ENCODE measurements at places on chromosomes 3 and 15. TPM values are rescaled to one million over a fixed set of nuclear protein-coding genes. Genes with fewer than 3 reads are reported as not detected.

Gene PLSCR2
- not detected for total RNA-seq

Gene SCAANT1
- total RNA-seq, result not detected

Gene ADCY5
- 2.2 TPM for total RNA-seq

Gene MNS1
- total RNA-seq, result 9.6 TPM

- no peak for DNase-seq
- peaks cover 6% of the 10 kb centered on the region for H3K36me3 ChIP-seq
- H3K4me3 ChIP-seq, result no peak overlapping the region
- H3K27me3 ChIP-seq, result no peaks in the 10 kb centered on the region
Observed at GRCh38 chr15:82995938-82996337, 9.9 kb downstream of the RAMAC start.

DNA sequence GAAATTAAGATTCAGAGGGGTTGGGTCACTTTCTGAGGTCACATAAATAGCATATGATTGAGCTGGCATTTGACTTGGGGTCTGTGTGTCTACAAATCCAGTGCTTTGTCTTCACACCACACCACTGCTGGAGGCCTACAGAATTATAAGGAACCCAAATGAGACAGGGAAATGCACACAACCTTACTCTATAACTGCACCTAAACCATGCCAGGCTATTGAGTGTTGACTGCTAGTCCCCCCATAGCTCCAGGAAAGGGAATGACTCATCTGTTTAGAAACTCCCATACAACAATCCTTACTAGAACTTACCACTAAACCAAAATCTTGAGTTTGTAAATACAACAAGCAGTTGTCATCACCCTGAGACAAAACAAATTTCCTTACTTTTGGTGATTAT lies 16.9 kb upstream of the TSC22D2 start:
- no peaks in the 10 kb centered on the region for H3K27me3 ChIP-seq
- H3K36me3 ChIP-seq, result no peaks in the 10 kb centered on the region
- H3K27ac ChIP-seq, result no peak overlapping the region
- no peak for DNase-seq
- H3K4me1 ChIP-seq, result no peaks in the 10 kb centered on the region

DNA sequence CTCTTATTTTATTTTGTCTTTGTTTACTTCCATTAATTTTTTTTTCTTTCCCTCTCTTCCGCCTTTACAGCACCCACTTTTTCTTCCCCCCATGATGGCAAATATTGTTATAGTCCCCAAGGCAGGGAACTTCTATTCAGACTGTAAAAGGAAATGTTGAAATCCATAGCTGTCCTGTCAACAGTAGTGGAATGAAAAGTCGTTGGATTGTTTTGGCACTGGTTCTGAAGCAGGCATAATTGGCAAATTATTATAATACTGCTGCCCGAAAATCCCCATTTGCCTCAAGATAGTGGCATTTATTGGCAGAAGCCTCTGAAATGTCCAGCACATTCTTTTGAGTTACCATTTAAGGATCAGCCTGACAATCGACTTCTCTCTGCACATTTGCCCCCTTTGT lies 150.6 kb downstream of the TPRG1 start:
- no peak overlapping the region for H3K4me3 ChIP-seq
- H3K36me3 ChIP-seq, result no peaks in the 10 kb centered on the region
- DNase-seq, result no peak
- no peaks in the 10 kb centered on the region for H3K27me3 ChIP-seq
- H3K4me1 ChIP-seq, result peaks cover 12% of the 10 kb centered on the region

Gene NPAP1
- total RNA-seq, result 0.30 TPM

Gene NEK10
- 1.6 TPM for total RNA-seq

- H3K27ac ChIP-seq, result no peak overlapping the region
- H3K4me3 ChIP-seq, result no peak overlapping the region
- peaks cover 14% of the 10 kb centered on the region for H3K4me1 ChIP-seq
- H3K27me3 ChIP-seq, result no peaks in the 10 kb centered on the region
- no peak for DNase-seq
- no peaks in the 10 kb centered on the region for H3K36me3 ChIP-seq
Observed at GRCh38 chr3:197446700-197447056, 109.1 kb downstream of the BDH1 start.

DNA sequence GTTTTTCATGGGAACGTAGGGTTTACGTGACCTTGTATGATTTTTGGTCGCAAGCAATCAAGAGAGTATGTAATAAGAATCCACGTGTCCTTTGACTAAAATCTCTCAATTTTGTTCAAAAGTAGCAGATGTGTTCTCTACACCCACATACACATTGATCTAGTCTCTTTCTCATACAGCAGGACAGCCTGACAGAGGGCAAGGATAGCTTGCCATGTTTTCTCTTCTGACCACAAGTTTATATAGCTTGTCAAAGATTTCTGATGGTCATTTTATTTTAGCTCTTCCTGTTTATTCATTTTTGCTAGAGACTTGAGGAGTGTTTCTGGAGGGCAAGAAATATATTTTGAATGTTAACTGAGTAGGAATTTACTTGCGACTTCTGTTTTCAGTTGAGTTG lies 570.2 kb upstream of the ALCAM start:
- no peak for DNase-seq
- peaks cover 10% of the 10 kb centered on the region for H3K4me1 ChIP-seq
- H3K27me3 ChIP-seq, result no peaks in the 10 kb centered on the region
- H3K27ac ChIP-seq, result no peak overlapping the region

Gene FAIM
- 11.9 TPM for total RNA-seq

Gene GOLGA8R
- 0.82 TPM for total RNA-seq

Gene FGF12
- total RNA-seq, result 3.0 TPM

- H3K36me3 ChIP-seq, result no peaks in the 10 kb centered on the region
- no peaks in the 10 kb centered on the region for H3K4me1 ChIP-seq
- no peak overlapping the region for H3K27ac ChIP-seq
Observed at GRCh38 chr15:60751985-60752952, 273.3 kb upstream of the ICE2 start.

Gene SPTSSB
- 0.20 TPM for total RNA-seq

GRCh38 chr15:78732634-78733033 lies 78.6 kb downstream of the ADAMTS7 start:
- no peak for DNase-seq
- H3K27me3 ChIP-seq, result peaks cover 18% of the 10 kb centered on the region
- no peak overlapping the region for H3K27ac ChIP-seq

DNA sequence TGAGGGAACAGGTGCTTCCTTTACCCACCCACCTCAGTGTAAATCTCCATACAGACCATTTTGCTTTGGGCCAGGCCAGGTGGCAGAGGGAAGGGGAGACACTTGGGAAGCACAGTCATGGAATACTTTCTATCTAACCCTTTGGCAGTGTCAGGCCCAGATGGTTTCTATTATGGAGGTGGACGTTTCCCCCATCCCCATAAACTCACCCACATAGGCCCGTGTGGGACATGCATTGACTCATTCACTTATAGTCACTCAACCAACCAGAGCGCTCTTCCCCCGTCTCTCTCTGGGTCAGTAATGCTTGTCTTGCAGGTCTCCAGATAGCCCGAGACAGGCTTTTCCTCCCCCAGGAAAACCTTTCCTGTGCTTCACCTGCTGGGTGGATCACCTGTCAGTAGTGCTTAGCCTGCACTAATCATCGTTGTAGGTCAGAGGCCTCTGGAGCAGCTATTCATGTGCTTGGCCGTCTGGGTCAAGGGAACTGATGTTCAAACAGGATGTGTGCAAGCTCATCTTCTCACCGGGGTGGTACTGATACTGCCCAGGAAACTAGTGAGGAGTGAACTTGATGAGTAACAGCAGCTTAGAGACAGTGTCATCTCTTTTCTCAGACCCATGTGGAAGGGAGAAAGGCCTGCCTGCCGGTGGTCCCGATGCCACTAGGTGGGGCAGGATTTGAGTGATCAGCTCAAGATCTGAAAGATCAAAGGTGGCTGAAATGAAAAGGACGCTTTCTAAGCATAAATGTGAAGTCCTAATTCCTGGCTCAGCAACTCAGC lies 67.1 kb downstream of the CEMIP start:
- H3K36me3 ChIP-seq, result no peaks in the 10 kb centered on the region
- H3K27me3 ChIP-seq, result no peaks in the 10 kb centered on the region
- no peak for DNase-seq

DNA sequence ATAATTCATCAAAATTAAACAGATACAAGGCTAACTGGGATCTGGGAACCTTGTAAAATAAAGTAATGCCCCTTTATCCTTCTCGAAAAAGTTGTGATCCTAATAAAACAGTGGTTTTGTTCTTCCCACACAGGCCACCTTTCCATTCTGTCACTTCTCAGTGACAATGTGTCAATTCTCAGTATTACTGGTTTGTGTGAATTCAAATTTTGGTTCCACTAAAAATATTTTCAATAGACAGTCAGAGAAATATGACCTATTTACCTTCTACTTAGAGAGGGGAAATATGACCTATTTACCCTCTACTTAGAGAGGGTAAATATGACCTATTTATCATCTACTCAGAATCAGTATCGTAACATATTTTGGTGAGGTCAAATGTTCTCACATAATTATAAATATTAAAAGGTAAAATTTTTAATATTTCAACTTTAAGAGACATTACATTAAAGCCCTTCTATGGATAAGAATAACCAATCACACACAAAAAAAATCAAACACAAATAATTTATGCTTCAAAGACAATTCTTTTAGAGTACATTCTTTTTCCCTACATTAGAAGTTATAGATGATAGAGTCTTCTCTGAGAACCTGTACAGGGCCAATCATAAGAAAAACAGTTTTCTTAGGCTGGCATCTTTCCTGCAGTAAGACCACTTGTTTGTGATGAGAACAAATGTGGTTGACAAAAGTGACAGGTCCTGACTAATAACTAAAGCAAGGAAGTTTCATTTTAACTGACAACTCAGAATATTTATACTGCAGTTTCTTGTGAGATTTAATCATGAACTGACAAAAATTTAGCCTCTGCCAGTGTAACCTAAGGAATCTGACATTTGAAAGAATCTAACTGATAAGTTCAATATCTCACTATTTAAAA lies 323.3 kb downstream of the DIPK2A start:
- H3K27me3 ChIP-seq, result no peaks in the 10 kb centered on the region
- DNase-seq, result no peak
- H3K36me3 ChIP-seq, result no peaks in the 10 kb centered on the region
- H3K27ac ChIP-seq, result no peak overlapping the region
- peaks cover 8% of the 10 kb centered on the region for H3K4me1 ChIP-seq

Gene FOXB1
- total RNA-seq, result 5.9 TPM

- peak within 1 kb of the TSS; percentile 97 for H3K4me3 ChIP-seq
- H3K27ac ChIP-seq, result peak within 1 kb of the TSS; percentile 92
- no peaks in the 10 kb centered on the region for H3K27me3 ChIP-seq
Observed at GRCh38 chr3:38138349-38139190, at the start of gene MYD88. Gene MYD88, plus strand, starts transcription at chr3:38138661. Its CDS starts 40 bp downstream, at chr3:38138701.

Gene SERINC4
- total RNA-seq, result 0.35 TPM

Gene EFHB
- 1.2 TPM for total RNA-seq

Gene ANKRD34C
- total RNA-seq, result not detected

DNA sequence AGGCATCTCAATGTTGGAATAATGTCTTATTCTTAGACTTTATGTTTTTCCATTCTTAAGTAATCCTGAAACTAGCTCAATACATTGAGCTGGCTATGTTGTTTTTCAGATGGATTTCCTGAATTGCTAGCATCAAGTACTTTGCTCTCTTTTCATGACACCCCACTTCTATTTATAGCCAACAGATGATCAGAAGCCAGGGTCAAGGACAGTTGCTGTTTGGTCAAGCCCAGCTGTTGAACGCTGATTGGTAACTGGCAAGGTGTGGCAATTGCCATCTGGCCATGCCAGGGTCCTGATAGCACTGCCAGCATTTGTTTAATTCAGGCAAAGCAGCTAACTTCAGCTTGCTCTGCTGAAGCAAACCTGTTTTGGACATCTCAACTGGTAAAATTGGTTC lies 46.2 kb upstream of the PLCL2 start:
- H3K27me3 ChIP-seq, result no peaks in the 10 kb centered on the region
- no peaks in the 10 kb centered on the region for H3K36me3 ChIP-seq
- DNase-seq, result no peak

Gene IL12A
- 0.54 TPM for total RNA-seq

Gene CHRM5
- total RNA-seq, result not detected

DNA sequence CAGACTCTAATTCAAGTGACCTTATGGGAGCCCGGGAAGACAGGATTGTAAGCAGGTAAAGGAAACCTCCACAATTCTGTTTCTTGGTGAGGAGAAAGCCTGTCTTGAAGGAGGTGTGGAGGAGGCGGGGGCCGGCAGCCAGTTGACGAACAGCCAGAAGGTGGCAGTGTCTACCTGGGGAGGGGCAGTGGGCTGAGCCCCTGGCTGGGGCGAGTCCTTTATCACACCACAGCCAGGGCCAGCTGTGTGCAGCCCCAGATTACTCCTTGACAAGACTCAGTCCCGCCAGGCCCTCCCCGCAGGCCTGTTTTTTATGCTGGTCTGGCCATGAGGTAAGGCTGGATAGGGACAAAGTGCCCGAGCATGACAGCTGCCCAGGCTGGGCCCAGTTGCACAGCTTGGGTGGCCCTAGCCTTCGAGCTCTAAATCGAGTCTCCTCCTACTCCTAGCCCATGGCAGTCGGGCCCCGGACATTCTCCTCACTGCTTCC lies 40.9 kb upstream of the IDH2 start:
- H3K4me1 ChIP-seq, result peaks cover 14% of the 10 kb centered on the region
- H3K27ac ChIP-seq, result no peak overlapping the region
- no peaks in the 10 kb centered on the region for H3K36me3 ChIP-seq
- no peaks in the 10 kb centered on the region for H3K27me3 ChIP-seq
- H3K4me3 ChIP-seq, result no peak overlapping the region
- peak; percentile 67 for DNase-seq

GRCh38 chr3:158766364-158766763 lies 34.1 kb upstream of the RARRES1 start:
- H3K36me3 ChIP-seq, result peaks cover 4% of the 10 kb centered on the region
- H3K27ac ChIP-seq, result no peak overlapping the region
- DNase-seq, result no peak
- peaks cover 13% of the 10 kb centered on the region for H3K4me1 ChIP-seq

DNA sequence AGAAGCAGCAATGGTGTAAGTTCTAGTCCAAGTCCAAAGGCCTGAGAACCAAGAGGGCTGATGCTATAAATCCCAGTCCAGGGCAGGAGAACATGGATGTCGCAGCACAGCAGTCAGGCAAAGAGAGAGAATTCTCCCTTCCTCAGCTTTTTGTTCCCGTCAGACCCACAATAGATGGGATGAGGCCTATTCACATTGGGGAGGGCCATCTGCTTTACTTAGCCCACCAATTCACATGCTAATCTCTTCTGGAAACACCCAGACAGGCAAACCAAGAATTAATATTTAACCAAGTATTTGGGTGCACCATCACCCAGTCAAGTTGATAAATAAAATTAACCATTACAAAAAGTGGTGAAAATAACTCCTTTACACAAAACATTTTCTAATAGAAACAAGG lies 511.7 kb upstream of the UBE2E2 start:
- peaks cover 11% of the 10 kb centered on the region for H3K4me1 ChIP-seq
- H3K27ac ChIP-seq, result peak overlapping the region; percentile 22
- H3K27me3 ChIP-seq, result no peaks in the 10 kb centered on the region
- H3K36me3 ChIP-seq, result no peaks in the 10 kb centered on the region
- H3K4me3 ChIP-seq, result no peak overlapping the region

Gene XYLB
- 12.0 TPM for total RNA-seq

- H3K27me3 ChIP-seq, result peaks cover 4% of the 10 kb centered on the region
- no peak overlapping the region for H3K27ac ChIP-seq
- H3K36me3 ChIP-seq, result no peaks in the 10 kb centered on the region
- peak overlapping the region; percentile 42 for H3K4me3 ChIP-seq
Observed at GRCh38 chr15:70356062-70356860, 258.5 kb upstream of the TLE3 start.
